ENCODE measurements at places on chromosomes 1 and 21.
A peak's percentile ranks its signal among the peaks of the same experiment; 100 is the strongest.

DNA sequence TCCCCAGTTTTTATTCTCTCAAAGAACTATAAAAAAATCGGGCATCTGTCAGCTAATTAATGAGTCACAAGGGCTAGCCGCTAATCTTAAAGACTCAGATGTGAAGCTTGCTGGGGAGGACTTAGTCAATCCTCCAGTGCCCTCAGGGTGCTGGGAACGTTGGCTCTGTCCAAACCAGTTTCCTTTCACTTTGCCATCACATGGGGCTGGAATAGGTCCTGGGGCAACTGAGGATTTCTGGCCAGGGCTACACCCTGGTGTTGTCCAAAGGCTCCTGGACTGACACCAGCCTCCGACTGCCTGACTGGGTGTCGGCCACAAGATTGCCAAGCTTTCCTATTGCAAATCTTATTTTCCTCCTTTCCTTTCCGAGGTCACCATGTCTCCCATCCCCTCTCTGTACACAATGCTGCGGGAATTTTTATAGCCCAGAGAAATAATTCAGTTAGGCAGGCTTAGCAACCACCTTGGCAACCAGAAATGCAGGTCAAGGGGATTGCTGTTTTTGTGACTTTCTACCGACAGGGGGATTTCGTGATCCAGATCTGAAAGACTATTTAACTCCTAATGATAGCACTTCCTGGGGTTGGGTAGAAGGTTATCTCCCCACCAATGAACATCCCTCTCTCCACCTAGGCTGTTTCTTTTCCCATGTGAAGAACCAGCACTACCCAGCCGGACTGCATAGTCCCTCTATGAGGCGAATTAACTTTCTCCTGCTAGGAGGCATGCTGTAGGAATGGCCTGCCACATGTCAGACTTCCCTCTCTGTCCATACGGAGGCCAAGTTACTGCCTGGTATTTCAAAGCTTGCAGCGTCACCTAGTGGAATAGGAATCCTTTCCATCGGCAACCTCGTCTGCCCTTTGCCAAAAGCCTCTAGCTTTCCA lies 29.9 kb upstream of the CTBS start:
- no peak for DNase-seq

DNA sequence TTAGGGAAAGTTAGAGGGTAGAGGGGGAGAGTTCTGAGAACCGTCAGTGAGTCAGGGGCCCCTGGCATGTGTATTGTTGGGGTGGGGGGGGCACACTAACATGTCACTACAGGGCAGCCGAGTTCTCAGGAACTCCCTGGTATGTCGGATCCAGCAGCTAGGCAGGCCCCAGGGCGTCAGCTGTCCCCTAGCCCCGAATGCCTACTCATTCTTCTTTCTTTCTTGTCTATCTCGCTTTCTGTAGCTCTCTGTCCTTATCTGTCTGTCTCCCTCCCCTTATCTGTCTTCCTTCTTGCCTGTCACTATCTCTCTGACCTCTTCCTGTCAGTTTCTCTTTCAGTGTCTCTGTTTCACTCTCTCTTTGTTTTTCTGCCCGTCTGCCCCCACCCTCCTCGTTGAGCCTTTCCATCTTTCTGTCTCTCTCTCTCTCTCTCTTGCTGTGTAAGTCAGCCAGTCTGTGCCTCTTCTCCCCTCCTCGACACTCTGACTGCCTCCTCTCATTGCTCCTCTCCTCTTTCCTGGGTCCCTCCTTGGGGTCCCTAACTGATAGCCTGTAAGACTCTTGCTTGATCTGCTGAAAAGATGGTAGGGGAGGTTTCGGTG lies 2.4 kb downstream of the NTRK1 start:
- DNase-seq, result no peak

DNA sequence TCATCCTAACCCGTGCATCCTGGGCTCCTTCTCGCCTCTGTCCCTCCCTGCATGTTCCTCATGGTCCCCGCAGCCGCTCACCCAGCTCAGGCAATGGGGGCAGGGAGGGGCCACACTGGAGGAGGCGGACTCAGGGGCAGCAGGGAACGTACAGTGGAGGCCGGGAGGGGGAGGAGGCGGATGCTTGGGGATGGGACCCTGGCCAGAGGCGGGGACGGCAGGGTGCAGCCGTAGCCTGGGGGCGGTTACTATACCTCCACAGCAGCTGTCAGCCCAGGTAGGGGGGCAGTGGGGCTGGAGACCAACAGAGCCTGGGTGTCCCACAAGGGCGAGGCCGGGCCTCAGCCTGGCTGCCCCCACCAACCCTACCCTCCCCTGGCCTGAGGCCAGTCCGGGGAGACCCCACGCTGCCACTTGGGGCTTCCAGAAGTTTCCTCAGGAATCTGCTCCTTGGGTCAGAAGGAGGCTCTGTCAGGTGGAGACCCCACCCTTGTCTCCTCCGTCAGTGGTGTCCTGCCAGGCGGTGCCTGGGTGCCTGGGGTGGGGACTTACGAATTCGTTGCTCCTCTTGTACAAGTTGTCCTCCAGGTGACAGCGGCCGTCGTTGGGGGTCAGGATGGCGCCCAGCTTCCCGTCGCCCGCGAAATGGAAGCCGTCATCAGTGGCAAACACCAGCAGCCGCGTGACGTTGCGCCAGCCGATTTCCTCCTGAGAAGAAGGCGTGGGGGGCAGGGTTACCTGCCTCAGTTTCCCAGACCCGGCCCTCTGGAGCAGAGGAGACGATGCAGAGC lies 20.7 kb downstream of the ITGB2 start:
- no peak for DNase-seq

DNA sequence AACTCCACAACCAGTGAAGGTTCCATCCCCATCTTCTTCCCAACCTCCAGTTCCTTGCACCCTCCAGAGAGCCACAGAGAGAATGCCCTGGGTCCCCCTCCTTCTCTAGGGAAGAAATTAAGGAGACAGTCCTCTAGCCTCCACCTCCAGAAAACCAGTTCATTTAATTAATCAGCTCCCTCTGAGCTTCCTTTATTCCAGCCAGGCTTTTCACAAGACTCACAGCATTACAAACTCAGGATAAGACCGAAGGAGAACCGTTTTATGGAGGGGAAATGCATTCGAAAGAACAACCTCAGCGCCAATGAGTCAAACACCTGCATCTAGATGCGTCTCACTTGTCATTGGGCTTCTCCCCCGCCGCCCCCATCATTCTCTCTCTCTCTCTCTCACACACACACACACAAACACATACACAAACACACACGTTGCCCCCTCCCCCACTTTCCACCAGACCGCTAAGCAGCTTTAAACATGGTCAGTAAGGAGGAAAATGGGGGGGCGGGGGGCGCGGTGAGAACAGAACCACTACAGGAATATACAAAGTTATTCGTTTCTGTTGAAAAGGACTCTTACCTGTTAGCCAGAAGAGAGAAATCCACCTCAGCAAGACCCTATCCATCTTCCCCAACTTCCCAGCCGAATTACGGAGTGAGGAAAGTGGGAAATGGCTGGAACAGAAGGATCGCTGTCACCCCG lies 544 bp downstream of the ILDR2 start:
- peak; percentile 43 for DNase-seq

DNA sequence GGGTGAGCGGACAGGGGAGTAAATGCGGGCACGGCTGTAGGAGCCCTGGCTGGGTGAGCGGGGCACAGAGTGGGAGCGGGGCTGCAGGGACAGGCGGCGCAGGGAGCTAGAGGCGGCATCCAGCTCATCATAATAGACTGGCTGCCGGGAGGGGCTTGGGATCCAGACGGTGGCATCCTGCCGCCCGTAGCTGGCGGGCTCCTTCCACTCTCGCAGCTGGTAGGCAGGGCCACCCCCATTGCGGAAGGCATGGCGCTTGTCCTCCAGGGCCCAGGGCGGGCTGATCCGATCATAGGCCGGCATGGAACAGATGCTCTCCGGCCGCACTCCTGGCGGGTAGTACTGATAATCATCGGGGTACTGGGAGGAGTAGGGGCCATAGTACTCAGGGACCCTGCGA lies 43.7 kb upstream of the GOLT1A start:
- DNase-seq, result no peak

DNA sequence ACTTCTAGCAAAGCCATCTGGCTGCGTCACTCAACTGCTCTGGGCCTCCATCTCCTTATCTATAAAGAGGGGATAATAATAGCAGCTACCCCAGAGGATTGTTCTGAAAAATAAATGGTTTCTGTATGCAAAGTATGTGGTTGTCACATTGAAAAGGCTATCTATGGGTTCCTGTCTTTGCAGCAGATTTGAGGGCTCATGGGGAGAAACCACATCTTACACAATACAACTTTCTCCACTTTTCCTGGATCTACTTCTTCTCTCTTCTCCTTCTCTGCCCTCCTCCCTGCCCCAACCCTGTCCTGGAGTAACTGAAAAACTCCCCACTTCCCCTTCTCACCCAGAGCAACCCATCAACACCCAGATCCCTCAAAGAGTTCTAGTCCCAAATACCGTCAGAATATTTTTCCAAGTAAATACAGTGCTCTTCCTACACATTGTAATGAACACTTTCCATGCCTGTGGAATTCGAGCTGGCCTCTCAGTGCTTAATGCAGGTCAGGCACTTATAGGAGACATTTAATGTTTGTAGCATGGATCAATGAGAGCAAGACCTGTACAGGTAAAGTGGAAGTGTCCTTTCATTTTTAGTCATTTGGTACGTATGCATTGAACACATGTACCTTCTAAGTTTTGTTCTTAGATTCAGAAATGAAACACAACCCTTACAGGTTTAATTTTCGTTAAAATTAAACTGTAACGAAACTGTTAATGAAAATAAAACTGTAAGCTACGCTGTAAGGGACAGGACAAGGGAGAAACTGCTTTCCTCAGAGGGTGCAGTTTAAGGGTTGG lies 131.9 kb downstream of the AK5 start:
- peak; percentile 12 for DNase-seq

- peak; percentile 65 for DNase-seq
These were observed 26.4 kb downstream of the SHISAL2A start for GRCh38 chr1:52659356-52659755.

GRCh38 chr1:33436557-33437285 lies 5.8 kb upstream of the PHC2 start:
- no peak for DNase-seq

DNA sequence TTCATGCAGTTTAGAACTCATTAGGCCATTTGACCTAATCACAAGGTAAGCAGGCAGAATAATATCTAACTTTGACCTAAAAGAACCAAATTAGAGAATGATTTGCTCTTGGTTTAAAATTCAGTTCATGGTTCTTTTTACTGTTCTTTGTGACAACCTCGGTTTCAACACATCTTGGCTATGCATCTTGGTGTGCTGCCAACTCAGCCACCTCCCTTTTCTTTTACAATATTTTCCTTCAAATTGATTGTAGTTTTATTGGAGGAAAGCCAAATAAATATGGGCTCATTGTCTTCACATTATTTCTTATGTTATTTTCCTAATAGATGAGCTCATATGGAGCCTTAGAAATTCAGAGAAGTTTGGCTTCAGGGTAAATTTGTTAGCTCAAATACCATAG lies 338.3 kb downstream of the SIPA1L2 start:
- no peak for DNase-seq

GRCh38 chr21:42434884-42435283 lies 31.2 kb downstream of the UBASH3A start:
- no peak for DNase-seq

DNA sequence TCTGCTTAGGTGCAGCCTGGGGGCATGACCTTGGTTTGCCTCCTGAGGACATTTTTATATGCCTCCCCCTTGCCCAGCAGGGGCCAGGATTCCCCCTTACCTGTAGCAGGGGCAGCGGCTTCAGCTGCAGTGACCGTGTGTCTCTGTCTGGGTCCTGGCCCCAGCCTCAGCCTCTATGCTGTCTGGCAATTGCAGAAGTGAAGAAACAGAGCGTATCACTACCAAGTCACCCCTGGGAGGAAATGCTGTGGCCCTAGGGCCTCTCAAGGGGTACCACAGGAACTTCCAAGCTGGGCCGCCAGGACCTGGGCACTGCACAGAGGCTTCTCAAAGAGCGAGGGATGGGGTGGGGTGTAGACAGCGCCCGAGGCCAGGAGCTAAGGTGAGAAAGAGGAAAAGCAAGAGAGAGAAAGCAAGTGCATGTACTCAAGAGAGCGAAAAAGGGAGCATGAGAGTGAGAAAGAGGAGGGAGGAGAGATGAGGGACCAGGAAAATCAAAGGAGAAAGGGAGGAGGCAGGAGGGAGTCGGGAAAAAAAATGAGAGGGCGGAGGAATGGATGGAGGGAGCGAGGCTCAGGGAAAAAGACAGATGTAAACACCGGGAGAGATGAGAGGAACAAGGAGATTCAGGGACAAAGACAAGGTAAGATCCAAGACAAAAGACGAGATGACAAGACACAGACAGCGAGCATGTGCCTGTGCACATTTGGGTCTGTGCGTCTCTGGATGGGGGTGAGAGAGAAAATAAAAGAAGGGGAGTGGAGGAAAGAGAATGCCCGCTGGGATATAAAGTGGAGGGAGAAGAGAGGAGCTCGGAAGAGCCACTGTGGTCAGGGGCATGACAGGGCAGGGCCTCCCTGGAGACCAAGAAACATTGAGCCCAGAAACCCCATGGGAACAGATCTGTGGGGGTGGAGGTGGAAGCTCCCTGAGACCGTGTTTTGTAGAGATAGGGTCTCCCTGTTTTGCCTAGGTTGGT lies at the start of gene PTAFR:
TSS of gene PTAFR (minus strand) at position 199 of the 979 bp plus-strand sequence. CDS start 25,669 bp downstream, outside the sequence.
- peak; percentile 46 for DNase-seq

DNA sequence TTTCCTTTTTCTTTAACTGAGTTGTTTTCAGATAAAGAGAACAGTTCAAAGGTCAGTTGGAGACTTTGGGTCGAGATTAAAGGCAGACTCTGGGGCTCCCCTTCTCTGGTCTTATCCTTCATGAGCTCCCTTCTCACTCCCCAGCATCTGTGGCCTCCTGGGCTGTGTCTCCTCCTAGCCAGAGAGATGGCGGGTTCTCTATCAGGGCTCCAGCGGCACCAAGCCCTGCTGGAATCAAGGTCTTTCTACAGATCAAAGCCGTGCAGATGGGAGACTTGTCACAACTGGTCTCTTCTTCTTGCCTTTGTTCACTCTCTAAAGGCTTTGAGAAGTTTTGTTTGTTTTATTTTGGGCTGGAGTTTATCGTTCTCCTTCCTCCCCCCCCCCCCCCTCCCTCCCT lies 373.7 kb upstream of the C1orf174 start:
- DNase-seq, result no peak

DNA sequence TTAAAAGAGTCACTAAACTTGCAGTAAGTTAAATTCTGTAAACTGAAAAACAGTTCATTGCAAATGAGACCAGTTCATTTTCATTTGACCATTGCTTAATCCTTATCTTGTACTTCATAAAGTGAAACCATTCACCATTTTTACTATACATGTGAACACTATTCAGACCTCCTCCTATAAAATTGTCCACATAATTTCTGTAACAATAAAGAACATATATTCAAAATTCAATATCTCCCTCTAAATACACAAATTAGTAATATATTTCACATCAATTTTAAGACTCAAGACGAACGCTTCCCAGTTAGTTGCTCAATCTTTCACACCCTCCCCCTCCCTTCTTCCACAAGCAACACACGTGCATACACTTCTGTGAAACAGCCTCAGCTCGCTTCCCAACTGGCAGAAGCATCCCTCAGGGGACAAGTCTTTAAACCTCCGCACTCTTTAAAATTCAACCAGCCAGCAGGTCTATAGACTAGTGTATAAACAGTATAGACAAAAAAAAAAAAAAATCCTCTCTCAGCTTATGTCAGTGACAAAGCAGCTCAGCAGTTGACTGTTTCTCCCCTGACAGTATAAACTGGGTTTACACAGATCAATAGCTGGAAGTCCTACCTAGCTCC lies 99.6 kb downstream of the DENND1B start:
- DNase-seq, result no peak
